ENCODE measurements at places on chromosomes 5 and 9.

- peak; percentile 76 for DNase-seq
Observed at GRCh38 chr5:119470105-119470763, 17.9 kb downstream of the HSD17B4 start.

GRCh38 chr9:25678147-25678666 lies at the start of gene TUSC1:
Gene TUSC1, minus strand, starts transcription at chr9:25678444. Its CDS starts 132 bp downstream, at chr9:25678312.
- DNase-seq, result no peak

GRCh38 chr5:72508241-72509170 lies 1.3 kb upstream of the ZNF366 start:
- DNase-seq, result peak; percentile 90

DNA sequence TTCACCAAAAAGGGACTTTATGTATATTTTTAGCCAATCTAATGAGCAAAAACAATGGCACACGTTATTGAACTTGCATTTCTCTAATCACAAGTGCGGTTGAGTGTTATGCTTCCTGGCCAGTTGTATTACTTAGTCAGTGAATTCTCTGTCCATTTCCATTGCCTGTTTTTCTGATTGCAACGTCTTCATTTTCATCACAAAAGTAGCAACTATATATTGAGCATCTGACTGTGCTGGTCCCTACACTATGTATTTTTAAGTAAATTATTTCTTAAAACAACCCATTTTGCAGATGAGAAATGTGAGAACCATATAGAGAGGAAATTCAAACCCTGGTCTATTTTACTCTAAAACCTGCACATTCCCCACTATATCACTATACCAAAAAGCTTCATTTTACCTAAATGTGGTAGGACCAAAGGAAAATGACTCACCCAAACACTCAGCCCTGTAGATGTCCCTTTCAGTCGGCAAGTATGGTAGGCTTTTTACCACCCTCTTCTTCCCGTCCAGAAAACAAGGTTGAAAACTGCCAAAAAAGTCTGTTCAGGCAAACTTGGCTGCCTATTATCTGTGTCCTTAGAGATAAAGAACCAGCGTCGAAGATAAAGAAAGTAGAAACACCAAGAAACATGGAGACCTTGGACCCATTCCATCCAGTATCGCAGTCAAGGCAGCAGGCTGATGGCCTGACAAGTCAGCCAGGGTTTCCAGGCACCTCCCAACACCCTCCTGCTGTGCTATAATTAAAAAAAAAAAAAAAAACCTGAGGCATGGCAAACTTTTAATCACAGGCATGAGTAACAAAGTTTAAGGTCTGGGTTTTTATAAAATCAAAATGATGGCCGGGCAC lies 18.8 kb upstream of the FAM13B start:
- DNase-seq, result no peak

DNA sequence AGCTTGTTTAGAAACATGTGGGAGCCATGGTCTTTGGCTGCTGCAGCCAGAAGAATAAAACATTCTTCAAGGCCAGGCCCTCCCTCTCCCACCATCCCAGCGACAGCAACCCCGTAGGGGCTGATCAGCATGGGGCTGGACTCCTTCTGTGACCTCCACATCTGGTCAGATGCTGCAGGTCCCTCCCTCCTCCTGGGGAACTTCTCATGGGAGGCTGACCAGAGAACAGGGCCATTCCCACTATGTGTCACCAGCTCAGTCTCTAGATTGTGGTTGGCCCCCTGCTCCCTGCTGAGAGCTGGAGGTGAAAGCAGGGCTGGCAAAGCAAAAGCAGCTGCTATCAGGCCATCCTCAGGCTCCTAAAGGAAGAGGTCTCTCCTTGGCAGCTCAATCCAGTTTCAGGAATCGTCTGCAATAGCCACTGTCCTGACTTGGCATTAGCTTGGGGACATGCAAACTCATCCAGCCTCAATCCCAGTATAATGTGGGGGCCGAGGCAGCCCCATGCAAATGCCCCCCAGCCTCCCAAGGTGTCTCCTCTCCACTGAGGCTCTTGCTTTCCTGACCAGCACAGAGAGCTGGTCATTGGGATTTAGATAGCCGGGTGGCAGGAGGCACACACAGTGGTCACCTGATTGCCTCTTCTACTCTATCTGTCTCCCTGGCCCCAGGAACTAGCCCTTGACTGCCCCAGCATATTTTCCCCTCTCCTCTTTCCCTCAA lies 81.5 kb downstream of the NRG2 start:
- peak; percentile 72 for DNase-seq

- DNase-seq, result no peak
Observed at GRCh38 chr9:107970726-107971125, 481.2 kb upstream of the KLF4 start.

DNA sequence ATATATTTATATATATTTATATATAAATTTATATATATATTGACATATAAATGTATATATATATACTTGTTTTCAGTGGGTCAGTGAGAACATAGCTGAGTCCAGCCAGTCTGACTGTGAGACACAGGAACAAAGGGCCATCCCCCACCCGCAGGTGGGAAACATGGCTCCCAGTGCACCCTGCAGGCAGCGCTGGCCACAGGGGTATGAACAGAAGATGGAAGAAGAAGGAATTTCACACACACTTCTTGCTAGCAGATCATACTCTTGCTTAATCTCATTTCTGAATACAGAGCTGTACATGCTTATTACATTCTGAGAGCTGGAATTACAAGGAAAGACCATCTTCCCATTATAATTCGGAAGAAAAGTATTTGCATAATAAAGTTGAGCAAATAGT lies 595.4 kb downstream of the IRX1 start:
- no peak for DNase-seq

GRCh38 chr9:124665391-124666058 lies 105.6 kb downstream of the NR6A1 start:
- no peak for DNase-seq

GRCh38 chr5:62596096-62596495 lies 17.5 kb downstream of the LRRC70 start:
- no peak for DNase-seq

DNA sequence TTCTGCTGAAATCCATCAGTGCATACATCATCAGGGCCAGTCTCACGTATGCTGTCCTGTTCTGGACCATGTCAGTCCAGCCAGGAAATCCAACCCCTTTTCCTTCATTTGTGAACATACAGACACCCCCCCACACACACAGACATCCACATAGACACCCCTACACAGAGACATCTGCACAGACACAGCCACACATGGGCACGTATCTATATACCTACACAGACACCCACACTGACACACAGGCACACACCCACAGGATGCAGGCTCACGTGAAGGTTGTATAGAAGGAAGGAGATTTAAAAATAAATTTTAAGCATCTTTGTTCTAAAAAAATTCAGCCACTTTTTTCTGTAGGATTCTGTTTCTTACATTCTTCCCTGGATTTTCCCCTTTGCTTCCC lies 325.6 kb downstream of the SLIT3 start:
- DNase-seq, result no peak

- DNase-seq, result peak; percentile 31
Observed at GRCh38 chr5:181088289-181088688, 42.7 kb downstream of the OR2V1 start.

GRCh38 chr5:143204474-143205246 lies 198.8 kb downstream of the NR3C1 start:
- no peak for DNase-seq

- no peak for DNase-seq
Observed at GRCh38 chr9:134566196-134566847, 75.3 kb upstream of the COL5A1 start.

DNA sequence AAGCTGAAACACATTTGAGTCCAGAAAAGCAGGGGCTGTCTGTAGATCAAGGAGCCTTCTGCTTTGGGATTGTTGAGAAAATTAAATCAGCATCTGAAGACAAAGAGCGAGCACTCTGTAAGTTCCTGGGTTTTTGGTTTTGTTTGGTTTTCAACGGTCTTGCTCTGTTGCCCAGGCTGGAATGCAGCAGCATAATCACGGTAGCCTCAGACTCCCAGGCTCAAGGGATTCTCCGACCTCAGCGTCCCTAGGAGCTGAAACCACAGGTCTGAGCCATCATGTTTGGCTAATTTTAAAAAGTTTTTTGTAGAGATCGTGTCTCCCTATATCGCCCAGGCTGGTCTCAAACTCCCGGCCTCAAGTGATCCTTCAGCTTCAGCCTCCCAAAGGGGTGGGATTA lies 266.5 kb upstream of the ADAMTS16 start:
- no peak for DNase-seq

DNA sequence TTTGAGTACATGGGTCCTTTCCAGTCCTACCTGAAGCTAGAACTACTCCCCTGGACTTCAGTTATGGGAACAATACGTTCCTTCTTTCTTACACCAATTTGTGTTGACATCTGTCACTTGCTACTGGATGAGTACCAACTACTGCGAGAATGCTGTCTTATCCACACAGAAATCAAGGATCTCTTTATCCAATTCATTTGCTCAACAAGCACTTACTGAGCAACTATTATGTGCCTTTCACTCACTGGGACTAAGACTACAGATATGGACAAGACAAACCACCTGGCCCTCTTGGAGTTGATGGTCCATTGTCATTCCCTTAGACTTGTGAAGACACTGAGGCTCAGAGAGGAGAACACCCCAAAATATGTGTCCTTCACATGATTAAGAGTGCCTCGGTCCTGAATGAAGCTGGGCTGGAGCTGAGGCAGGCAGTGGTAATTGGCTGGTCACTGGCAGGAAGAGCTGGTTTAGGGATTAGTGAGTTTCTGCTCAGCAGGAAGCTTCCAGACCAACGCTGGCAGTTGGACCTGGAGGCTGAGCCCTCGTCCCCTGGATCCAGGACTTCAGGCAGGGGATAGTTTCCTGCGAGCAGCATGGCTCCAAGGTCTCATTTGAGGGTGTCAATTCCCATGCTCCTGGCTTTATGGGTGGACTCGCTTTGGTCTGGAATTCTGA lies 8.4 kb upstream of the ARSI start:
- no peak for DNase-seq

DNA sequence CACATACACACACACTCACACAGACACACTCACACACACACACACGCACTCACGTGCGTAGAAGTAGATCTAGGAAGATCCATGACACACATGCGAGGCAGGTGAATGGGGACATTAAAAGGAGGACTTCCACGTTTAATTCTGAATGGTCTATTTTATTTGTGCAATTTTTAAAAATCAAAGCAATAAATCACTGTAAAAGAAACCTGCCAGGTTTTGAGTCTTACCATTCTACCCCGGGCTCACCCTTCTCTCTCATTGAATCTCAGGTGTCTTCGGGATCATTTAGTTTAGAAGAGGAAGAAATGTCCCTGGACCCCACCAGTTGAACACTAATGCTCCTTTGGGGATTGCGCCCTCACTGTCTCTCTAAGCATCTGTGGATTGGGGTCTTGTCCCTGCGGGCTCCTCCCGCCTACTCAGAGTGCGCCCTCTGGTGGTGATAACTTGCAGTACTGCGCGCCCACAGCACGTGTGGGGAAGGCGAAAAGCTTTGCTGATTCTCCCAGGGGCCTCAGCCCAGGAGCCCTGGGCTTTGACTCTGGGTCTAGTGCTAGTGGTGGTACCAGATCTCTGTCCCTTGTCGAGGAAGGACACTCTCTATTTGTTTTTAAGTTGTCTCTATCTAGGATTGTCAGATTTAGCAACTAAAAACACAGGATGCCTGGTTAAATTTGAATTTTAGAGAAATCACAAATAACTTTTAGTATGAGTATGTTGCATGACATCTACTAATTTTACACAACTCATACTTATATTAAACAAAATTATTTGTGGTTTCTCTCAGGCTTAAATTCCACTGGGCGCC lies 34.8 kb downstream of the BOD1 start:
- DNase-seq, result peak; percentile 67

GRCh38 chr5:59661311-59661710 lies 232.2 kb downstream of the PDE4D start:
- no peak for DNase-seq

- DNase-seq, result no peak
Observed at GRCh38 chr5:96096724-96097123, 135.1 kb upstream of the ELL2 start.

- DNase-seq, result peak; percentile 81
Observed at GRCh38 chr5:149852641-149853330, 91.8 kb downstream of the PDE6A start.

GRCh38 chr9:114603248-114603647 lies 7.8 kb upstream of the TMEM268 start:
- DNase-seq, result no peak

- DNase-seq, result no peak
Observed at GRCh38 chr5:126044111-126044668, 379.0 kb upstream of the GRAMD2B start.

DNA sequence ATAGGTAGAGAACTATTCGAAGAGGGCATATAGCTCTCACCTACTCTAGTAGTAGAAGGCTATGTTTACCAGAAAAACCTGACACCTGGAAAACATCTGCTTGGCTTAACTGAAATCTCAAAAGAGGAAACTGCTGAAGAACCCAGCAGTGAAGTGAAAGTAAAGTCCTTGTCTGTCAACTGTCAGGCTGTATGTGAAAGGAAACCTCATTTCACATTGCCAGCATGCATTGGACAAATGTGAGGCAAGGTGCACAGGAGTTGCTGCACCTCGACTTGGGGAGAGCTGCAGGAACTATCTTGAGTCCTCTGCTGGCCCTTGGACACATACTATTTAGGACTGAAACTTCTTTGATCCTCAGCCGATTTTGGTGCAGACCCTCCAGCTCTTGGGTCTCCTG lies 53.3 kb downstream of the NREP start:
- peak; percentile 85 for DNase-seq

- no peak for DNase-seq
Observed at GRCh38 chr5:56102889-56103288, 108.1 kb upstream of the IL6ST start.

DNA sequence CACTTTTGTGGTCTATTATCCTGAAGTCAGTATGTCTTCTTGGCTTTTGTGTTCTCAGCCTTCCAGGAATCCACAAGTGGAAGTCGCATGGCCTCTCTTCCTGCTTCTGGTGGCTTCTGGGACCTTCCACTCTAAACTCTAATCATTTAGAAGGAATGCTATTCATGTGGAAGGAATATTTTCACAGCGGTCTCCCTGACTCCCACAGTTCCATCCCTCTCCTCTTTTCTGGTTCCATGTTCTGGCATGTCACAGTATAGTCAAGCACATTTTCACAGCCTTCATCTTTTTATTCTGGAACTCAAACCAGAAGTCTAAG lies 7.3 kb upstream of the RAI14 start:
- no peak for DNase-seq

- DNase-seq, result no peak
Observed at GRCh38 chr9:116178481-116179211, 25.1 kb downstream of the PAPPA start.

DNA sequence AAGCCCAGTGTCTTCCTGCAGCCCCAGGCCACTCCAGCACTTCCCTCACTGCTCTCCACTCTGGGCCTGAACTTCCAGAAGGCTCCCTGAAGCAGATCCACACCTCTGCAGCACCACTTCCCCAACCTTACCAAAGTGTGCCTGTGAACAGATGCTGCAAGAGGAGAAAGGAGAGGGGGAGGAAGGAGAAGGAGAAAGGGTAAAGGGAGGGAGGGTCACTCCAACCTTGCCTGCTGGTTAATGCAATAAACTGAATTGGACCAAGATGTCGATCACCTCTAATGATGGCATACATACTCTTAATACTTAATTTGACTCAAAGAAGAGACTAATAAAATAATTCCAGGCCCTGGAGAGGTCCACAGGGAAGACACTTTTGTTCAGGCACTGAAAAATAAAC lies 77.2 kb upstream of the RAI14 start:
- no peak for DNase-seq

- DNase-seq, result no peak
Observed at GRCh38 chr5:89315286-89316100, 432.5 kb upstream of the MEF2C start.

GRCh38 chr5:50710838-50711237 lies 44.4 kb downstream of the PARP8 start:
- DNase-seq, result no peak

- DNase-seq, result peak; percentile 66
Observed at GRCh38 chr5:83711982-83712601, 8.6 kb downstream of the HAPLN1 start.
